ENCODE measurements at places on chromosomes 13 and 19. TPM values are rescaled to one million over a fixed set of nuclear protein-coding genes. Genes with fewer than 3 reads are reported as not detected.

The IL11 gene
- polyA plus RNA-seq = 0.53 TPM

The KANK3 gene
- polyA plus RNA-seq = 13.0 TPM

The NALCN gene
- polyA plus RNA-seq = 3.3 TPM

The NCR1 gene
- 0.13 TPM for polyA plus RNA-seq

DNA sequence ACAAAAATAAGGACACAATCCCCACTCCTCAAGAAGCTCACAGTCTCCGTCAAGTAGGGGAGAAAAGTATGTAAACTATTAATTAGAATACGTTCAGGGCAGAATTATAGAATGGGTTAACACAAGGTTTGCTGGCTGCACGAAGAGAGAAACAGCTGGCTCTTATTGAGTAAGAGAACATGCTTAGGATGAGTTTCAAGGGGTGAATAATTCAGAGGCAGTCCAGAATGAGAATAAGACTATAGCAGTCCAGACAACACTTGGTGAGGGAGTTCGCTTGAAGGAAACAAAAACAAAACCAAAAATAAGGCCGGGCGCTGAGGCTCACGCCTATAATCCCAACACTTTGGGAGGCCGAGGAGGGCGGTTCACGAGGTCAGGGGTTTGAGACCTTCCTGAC, 61.9 kb downstream of the THSD1 start:
- no peak for DNase-seq

DNA sequence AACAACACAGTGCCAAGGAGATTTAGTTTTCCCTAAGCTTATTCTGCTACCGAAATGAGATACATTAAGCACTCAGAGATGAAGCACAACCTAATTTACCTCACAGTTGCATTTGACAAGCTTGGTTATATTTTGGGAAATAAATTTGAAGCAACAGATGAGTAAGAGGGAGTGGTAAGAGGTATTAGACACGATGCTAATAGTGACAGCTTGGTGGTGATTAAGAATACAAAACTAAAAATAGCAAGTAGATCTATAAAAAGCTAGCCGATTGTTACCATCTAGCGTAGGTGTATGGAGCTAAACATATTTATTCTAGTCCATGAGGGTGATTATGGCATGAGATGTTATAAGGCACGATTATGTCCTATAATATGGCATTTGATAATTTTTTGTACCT, 208.5 kb downstream of the PCCA start:
- no peak for DNase-seq

GRCh38 chr19:48613024-48613851, 1.6 kb downstream of the FAM83E start:
- no peak for DNase-seq

- DNase-seq = peak; percentile 21
Observed at GRCh38 chr13:94617389-94618000, 15.8 kb downstream of the GPR180 start.

DNA sequence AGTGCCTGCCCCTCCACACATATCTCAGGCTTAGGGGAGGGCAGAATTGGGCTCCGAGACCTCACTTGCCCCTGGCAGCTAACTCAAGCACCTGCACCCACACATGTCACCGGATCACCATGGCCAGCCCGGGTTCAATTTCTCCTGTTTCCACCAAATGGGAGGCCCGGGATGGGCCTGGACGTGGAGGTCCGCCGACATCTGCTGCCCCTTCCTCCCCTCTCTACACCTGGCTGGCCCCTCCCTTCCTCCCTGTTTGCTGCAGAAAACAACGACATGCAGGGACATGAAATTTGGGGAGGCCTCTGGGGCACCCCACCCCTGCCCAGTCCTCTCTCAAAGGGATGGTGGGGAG, 1.3 kb downstream of the PRKD2 start:
- no peak for DNase-seq

DNA sequence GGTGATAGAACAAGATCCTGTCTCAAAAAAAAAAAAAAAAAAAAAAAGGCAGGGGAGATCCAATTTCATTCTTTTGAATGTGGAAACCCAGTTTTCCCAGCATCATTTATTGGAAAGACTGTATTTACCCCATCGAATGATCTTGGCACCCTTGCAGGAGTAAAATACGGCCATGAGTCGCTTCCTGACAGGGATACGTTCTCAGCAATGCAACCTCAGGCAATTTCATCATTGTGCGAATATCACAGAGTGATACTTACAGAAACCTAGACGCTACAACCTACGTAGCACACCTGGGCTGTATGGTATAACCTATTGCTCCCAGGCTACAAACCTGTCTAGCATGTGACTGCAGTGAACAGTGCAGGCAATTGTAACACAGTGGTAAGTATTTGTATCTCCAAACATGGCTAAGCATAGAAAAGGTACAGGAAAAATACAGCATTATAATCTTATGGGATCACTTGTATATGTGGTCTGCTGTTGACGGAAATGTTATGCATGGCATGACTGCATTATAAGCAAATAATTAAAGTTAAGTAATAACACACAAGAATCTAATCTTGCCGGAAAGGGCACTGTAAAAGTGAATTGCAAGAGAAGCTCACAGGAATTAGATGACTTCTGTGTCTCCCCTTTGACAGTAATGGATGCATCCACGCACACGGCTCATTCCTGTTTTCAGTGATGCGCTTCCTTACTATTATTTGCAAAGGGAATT, 24.1 kb downstream of the RFX2 start:
- DNase-seq = no peak

- no peak for DNase-seq
Observed at GRCh38 chr19:7916103-7916954, 1.7 kb downstream of the TGFBR3L start.

- no peak for DNase-seq
Observed at GRCh38 chr13:44426461-44426860, 52.8 kb downstream of the SERP2 start.

GRCh38 chr19:5961969-5962945, 15.7 kb downstream of the RANBP3 start:
- DNase-seq = no peak

DNA sequence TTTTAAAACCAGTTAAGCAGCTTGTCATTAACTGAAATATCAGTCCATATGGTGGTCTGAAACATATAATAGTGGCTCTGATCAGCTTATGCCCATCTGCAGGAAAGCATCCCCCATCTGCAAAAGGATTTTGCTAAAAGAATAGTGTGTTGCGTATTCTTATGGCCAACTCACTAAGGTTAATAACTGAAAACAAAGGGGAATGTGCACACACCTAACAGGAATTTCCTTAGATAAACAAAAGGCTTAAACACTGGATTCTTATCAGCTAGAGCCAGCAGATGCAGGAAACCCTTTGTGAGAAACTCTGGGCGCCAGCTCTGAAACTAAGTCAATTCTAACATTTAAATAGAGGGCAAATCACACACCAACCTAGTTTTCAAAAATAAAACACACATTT, 22.1 kb downstream of the VPS36 start:
- DNase-seq = no peak

DNA sequence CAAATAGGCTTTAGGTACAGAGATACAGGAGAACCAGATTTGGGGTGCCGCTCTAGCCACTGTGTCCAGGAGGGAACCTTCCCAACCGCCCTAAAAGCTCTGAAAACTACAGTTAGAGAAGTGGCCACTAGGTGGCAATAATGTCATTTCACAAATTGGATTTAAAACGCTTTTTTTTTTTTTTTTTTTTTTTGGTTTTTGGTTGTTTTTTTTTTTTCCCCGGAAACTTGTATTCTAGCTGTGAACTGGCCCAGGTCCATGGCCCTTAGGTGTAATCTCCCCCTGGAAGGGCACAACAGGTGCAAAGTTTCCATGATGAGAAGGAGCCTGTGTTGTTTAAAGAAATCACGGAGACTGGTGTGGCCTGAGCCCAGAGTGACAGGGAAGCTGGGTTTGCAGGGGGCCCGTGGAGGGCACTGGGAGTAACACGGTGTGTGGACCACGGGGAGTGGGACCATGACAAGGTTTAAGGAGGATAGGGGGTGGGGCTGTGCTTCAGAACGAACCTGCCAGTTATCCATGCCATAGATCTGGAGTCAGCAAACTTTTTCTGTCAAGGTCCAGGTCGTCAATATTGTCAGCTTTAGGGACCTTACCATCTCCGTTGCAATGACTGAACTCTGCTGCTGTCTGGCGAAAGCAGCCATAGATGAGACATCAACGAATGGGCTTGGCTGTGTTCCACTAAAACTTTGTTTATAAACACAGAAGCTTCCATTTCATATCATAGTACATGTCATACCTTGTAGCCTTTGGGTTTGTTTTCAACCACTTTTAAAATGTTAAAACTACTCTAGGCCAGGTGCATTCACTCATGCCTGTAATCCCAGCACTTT, 10.1 kb downstream of the OR1I1 start:
- no peak for DNase-seq
